ENCODE measurements at places on chromosomes 6 and 20.

DNA sequence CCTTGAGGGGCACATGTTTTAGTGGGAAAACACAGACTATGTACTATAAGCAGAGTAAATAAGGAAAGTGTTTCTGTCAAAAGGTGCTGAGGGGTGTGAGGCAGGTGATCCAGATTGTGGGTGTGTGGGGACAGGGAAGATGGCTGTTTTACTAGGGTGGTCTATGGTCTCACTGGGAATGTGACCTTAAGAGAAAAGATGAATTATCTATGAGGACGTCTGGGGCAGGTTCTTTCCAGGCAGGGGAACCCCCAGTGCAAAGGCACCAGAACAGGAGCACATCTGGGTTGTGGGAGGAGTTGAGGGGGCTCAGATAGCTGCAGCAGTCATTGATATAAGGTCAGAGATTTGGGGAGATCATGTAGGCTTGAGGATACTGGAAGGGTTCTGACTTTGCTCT, 18.2 kb upstream of the POLR1H start:
- DNase-seq = no peak

- DNase-seq = no peak
Observed at GRCh38 chr20:9408422-9409300, 105.7 kb upstream of the LAMP5 start.

DNA sequence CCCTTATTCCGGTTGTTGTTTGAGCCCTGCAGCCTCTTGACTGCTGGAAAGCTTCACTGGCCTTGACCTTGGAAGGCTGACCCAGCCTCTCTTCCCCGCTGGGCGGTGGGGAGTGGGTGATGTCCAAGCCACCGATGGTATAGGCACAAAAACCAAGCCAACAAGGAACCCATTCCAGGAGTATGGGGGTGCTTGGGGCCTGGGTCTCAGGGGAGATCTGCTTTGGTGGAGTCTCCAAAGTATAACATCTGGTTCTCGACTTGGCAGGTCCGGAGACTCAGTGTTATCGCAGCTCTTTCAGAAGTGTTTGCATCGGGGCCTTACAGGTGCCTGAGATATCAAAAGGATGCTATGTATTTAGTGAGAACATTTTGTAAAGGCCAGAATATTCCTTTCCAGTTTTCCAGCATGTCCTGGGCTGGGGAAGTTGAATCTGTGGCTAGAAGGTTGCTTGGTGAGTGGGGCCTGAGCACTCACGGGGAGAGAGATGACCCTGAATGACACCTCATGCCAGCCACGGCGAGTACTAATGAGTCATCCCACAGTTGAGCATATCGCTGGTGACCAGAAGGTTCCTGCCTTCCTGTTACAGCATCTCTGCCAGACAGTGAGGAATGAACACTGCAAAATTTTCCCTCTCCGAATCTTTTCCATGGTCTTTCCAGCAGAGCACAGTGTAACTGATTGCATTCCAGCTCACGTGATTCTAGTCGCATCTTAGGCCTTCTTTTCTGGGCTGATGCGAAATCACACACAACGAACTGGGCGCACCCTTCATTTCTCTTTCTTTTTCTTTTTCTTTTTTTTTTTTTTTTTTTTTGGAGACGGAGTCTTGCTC, 133.9 kb downstream of the ZDHHC14 start:
- no peak for DNase-seq

DNA sequence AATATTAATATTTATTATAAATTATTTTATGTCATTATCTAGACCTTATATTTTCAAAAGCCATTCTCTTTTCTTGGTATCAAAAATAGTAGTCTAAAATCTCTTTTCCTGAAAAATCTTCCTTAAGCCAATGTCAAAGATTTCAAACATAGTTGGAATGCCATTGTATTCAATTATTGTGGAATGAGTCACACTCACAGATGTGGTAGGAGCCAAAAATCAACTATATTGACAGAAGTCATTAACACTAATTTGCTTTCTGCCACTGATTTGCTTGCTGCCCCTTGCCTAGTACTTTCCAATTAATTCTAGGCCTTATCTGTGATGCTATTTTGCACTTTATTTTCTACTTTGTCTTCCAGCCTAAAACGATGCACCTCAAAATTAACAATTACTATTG, 1326.3 kb upstream of the GJE1 start:
- no peak for DNase-seq

- no peak for DNase-seq
Observed at GRCh38 chr6:144285548-144285797, 338 bp downstream of the UTRN start.

- no peak for DNase-seq
Observed at GRCh38 chr6:1624058-1624850, 14.5 kb downstream of the FOXC1 start.

DNA sequence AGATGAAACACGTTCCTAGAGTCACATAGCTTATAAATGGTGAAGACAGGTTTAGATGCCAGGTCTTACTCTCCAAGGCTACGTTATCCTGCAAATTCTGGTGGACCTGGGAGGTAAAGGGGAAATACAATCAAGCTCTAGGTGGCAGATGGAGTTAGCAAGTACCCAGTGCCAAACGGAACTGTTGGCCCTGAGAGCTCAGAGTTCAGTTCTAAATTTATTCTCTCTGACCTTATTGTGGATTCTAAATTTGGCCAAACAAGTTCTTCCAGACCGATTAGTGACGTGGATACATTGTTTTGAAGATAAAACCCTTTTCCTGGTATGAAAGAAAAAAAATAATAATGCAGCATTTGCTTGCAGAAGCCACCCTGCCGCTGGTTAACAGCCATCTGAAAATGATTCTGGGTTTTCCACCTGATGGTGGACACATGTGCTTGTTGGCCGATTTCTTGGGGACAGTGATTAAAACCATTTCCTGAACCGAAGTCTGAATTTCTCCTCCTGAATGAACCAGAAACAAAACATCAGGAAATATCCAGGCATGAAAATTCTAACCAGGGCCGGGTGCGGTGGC, 32.5 kb downstream of the RIPOR3 start:
- DNase-seq = no peak

GRCh38 chr20:37494796-37495195, 26.3 kb upstream of the NNAT start:
- no peak for DNase-seq

All from T-helper 22 cell (primary cell).